ENCODE measurements at places on chromosomes 7 and 10.

- DNase-seq = no peak
Observed at GRCh38 chr7:142383841-142384492, 126.1 kb upstream of the PRSS58 start.

GRCh38 chr10:86348321-86349210 lies 18.0 kb downstream of the GRID1 start:
- DNase-seq = no peak

DNA sequence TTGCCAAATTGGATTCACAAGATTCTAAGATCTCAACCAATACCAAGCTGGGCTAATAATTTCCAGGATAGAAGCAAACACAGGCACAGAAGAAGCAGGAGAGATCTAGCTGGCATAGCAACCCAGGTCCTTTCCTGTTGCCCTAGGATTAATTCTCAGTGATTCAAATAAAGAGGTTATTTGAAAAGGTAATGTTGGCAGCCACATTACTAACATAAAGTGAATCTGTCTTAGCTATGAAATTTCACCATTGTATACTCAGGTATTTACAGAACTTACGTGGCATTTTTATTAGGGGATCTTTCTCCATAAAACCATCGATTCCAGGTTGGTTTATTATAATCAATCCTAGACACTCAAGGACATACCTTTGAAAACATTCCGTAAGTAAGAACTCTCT lies 379.3 kb upstream of the POM121L12 start:
- no peak for DNase-seq

DNA sequence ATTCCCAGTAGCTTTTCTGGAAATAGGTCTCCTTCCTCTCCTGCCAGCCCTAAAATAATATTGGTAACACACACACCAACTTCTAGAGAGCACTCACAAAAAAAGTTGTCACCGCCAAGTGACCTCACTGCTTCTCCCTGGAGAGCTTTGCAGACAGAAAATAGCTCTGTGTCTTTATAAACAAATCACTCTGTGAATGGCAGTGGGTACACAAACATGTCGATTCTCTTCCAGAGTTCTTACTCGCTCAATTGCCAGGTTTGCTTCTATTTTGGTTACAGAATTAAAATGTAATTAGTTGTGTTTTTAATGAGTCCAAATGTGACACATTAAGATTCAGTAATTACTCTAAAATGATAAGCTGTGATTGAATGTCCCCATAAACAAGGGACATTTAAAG lies 649.2 kb upstream of the C7orf33 start:
- DNase-seq = no peak

DNA sequence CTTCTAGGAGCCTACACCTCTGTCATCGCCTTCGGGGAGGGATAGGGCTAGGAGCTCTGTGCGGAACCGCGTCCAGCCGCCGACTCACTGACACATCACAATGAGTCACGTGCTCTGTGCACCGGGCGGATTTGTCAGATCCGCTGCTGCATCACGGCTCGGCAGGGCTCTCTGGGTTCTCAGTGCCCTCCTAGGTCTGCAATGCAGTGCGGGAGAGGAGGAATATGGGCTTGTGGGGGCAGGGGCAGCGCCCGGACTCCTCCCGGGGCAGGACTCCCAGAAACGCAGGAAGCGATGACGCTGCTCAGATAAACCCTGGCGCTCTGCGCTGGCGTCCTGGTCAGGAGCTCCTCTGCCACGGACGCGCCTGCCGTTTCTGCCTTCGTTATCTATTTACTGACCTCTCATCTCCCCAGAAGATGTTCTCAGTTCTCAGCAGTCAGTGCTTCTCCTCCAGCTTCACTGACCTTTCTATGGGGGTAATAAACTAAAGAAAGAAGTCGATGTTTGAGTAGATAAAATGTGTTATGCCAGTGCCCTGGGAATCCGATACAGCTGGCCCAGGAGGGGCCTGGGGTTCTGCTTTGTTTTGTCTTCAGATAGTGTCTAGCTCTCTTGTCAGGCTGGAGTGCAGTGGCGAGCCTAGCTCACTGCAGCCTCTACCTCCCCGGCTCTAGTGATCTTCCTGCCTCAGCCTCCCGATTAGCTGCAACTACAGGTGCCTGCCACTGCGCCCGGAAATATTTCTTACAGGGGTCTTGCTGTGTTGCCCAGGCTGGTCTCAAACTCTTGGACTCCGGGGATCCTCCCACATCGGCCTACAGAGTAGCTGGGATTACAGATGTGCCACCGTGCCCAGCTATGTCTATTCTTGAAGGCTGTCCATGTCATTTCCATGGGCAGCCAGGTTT lies 22.8 kb upstream of the ITGB1 start:
- peak; percentile 88 for DNase-seq

GRCh38 chr7:10913457-10913856 lies 60.2 kb upstream of the PHF14 start:
- no peak for DNase-seq

GRCh38 chr10:126387931-126388911 lies at the start of gene ADAM12:
Gene ADAM12 (minus strand): TSS chr10:126388477. CDS start chr10:126388145, 332 bp downstream.
- peak; percentile 65 for DNase-seq

DNA sequence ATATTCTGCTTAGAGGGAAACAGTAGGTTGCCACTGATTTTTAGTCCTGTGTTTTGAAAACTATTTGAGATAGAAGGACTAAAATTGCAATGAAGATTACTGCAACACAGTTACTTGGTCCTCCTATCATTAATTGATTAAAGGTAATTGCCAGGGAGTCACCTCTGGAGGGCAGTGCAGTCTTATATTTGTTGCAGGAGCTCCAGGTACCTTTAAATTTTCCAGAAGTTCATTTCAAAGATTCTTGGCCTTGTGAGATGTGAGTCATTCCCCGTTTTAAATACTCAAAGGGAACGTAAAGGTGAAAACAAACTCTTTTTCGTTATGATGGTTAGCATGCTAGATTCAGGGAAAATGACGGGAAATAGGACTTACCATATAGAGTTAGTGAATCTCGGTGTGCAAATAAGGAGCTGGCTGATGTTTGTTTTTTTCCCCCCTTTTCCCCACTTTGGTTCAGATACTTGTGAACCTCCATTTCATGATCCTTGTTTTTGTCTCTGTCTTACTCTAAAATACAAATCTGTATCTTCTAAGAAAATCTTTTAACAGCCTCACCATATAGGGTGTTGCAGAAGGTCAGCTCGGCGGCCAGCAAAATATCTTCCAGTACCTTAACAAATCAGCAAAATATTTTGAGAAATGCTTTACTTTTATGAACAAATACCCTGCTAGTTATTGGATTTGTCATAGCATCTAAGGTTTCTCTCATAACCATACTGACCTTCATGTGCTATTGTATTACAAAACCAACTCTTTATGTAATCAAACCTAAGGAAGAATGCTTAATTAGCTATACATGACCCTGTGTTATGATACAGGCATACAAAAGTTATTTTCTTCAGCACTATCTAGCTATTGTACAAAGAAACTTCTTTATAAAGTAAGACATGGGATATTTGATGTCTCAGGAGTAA lies 143.0 kb upstream of the HDAC9 start:
- DNase-seq = peak; percentile 58

- no peak for DNase-seq
Observed at GRCh38 chr10:13587391-13587790, 626 bp downstream of the PRPF18 start.

GRCh38 chr7:50818324-50818723 lies 35.6 kb upstream of the GRB10 start:
- no peak for DNase-seq

- DNase-seq = no peak
Observed at GRCh38 chr10:98453729-98454128, 7.0 kb upstream of the HPS1 start.

GRCh38 chr7:139033346-139034114 lies 2.3 kb downstream of the ZC3HAV1L start:
- no peak for DNase-seq

- DNase-seq = no peak
Observed at GRCh38 chr7:130872341-130872740, 138.3 kb upstream of the KLF14 start.

- DNase-seq = no peak
Observed at GRCh38 chr10:115092555-115093285, 445 bp upstream of the ATRNL1 start.

- no peak for DNase-seq
Observed at GRCh38 chr7:81803267-81803666, 33.4 kb upstream of the HGF start.

- DNase-seq = peak; percentile 76
Observed at GRCh38 chr10:118850418-118851061, 95.8 kb upstream of the CACUL1 start.

DNA sequence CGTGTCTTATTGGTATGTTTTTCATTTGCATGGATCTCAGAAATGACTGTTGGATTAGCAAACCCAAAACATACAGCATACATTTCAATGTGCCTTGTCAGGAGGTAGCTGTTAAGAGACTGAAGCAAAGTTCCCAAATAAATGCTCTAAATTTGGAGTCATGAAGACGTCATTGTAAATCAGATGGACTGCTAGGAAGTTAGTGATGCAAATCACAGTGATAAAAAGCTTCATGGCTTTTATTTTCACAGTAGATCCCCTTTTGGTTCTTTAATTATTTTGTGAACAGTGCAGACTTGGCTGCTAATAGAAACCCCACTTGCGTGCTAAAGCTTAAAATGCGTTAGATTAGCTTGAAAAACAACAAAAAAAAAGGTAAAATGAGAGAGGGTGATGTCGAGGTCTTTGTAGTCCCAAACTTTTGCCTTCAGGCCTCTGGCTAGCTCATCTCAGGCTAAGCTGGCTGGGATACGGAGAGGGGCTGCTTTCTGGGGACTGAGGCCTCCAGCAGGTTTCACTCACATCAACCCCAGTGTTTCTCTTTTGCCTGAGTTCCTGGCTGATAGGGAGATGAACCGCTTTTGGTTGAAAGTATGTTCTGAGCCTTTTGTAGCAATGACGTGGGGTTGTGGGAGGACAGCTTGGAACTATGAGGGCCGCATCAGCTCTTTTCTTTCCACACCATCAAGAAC lies 107.1 kb upstream of the CDCA7L start:
- no peak for DNase-seq

DNA sequence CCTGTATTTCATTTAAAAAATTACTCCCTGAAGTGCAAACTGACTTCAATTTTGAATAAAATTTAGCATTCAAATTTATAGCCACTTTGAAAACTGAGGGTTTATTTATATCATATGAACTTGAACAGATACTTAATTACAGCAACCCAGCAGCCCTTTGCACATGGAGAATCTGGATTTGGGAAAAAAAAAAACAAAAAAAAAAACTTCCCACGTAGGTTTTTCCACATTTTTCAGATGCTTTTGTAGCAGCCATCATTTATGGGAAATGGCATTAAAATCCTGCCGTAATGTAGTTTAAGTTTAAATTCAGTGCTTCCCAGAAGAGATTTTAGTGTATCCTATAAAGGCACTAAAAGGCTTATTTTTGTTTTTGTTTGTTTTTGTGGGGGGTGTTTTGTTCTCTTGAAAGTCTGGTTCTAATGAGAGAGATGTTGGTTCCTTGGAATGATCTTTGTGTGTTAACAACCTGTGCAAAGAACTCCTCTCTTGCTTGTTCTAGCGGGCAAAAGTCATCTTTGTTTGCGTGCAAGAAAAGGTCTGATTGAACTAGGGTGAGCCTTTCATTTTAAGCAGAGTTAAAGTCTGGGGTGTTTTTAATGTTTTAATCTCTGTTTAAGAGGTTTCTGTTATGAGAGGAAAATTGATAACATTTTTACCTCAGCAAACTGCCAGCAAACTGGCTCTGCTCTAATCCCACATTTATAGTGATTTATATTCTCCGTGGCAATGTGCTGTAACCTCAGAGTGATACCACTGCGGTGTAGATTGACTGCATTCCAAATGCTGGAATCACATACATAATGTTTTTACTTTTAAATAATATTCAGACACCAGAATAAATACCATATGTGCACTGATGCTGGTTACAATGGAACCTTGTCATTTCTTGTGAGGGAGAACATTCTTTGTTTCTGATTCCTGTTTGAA lies 105.5 kb downstream of the WNT2 start:
- no peak for DNase-seq

DNA sequence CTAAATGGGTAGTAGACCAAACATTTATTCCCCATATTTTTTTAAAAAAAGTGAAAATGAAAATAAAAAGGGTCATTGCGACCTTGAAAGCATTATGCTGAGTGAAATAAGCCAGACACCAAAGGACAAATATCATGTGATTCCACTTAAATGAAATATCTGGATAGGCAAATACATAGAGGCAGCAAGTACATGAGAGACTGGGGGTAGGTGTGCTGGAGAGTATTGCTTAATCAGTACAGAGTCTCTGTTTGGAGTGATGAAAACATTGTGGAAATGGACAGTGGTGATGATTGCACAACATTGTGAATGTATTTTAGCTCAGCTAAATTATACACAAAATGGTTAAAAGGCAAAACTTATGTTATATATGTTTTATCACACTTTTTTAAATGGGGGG lies 169.4 kb downstream of the AKR1D1 start:
- no peak for DNase-seq
